Astrocyte of the spinal cord (primary cell): ENCODE measurements at places on chromosomes 1 and 21.
A peak's percentile ranks its signal among the peaks of the same experiment; 100 is the strongest.

- no peak for DNase-seq
Measured at GRCh38 chr1:84941843-84942242, 48.8 kb upstream of the LPAR3 start.

DNA sequence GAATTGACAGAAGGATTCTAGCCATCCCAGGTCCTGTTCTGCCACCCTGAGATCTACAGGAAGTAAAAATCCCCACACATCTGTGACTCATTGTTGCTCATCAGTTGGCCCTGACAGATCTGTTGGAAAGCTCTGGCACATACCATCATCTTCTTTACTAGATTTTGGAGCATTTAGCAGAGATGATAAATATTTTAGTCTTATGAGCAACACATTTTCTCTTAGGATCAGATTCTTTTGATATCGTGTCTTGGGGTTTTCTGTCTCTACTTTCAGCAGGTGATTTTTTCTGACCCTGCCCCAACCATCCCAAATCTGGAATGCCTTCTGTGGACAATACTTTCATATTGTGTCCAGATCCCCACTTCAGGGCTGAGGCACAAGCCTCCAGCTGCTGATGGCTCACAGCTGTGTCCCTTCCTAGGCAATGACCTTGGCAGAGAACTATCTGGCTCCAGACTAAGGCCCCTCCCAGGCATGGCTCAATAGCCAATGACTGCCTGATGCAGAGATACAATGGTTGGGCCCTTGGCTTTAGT is 102.8 kb downstream of the GDAP2 start:
- peak; percentile 83 for DNase-seq

DNA sequence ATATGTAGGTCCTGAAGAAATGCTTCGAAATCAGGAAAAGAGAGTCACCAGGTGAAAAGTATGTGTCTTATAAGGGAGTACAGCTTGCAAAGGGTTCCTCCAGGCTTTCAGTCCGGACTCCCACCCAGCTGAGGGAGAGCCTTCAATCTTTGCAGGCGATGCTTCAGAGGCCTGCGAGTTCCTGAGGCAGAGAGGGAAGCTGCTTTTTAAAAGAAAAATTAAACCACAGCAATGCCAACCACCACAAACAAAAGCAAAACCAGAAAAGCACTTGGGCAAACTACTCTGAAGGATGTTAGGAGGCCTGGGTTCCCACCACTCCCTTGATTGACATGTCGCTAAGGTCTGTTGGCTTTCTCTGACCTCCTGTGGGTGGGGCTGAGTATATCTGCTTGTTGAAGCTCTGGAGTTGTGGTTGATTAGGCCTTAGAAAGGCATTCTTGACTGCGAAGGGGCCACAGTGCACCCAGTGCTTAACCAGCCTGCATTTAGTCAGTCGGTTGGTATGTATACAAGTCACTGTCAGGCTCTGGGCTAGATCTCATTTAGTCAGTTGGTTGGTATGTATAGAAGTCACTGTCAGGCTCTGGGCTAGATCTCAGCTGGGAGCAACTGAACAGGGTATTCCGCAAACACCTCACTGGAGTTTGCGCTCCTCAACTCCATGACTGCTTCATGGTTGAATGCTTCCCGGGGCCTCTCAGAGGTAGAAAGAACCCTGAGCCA is 1.2 kb downstream of the NIPAL3 start:
- DNase-seq, result peak; percentile 91

DNA sequence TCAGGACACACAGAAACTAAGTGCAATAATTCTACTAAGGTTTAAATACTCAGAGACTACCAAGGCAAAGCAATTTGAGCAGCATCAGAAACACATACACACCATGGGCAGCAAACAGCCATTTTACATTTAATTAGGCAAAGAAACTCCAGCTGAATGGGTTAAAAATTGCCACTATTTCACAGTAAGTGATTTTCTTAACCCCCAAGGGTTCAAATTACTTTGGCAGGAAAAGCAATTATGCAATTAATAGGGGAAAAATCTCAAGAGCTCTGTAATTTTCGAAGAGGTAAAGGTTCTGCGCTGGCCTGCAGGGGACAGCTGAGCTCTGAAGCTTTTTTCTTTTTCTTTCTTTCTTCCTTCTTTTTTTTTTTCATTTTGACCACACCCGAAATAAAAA is 206.2 kb upstream of the RRP15 start:
- no peak for DNase-seq

DNA sequence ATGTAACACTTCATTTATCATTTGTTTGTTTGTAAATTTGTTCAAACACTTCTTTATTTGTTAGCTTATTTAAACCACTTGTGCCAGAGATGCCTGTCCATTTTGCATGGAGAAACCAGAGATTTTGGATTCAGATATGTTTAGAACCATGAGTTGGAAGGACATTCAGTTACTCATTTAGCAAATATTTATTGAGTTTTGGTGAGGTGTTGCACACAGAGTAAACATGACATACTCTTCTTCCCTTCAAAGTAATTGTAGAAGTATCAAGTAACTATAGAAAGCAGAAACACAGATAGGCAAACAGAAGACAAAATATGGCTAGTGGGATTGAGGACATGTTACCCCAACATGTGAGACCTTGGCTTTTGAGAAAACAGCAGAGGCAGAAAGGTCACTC is 136.8 kb upstream of the USP25 start:
- no peak for DNase-seq

GRCh38 chr1:7235871-7236517 is 450.7 kb downstream of the CAMTA1 start:
- no peak for DNase-seq
